ENCODE measurements at places on chromosomes 7 and 10.
A peak's percentile ranks its signal among the peaks of the same experiment; 100 is the strongest.

- DNase-seq = no peak
These were observed 40.6 kb downstream of the CCDC3 start for GRCh38 chr10:12960941-12961340.

- no peak for DNase-seq
These were observed 770 bp downstream of the PLXNA4 start for GRCh38 chr7:132575419-132575981.

- peak; percentile 58 for DNase-seq
These were observed 32.3 kb upstream of the PPIF start for GRCh38 chr10:79314761-79315601.

DNA sequence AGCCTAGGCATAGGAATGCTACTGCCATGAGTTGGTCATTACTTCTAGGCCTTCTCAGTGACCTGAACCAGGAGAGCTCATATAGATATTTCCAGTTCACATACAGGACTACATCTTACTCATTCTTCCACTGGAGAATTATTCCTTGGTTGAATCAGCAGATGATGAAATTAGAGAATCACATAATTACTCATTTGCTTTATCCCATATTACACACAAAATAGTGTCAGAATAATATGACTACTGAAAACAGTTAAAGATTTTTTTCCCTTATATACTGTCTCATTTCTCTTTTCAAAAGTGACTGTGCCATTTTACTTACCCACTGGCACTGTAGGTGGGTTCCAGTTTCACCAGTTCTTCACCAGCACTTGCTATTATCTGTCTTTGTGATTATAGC, 18.5 kb downstream of the BMS1 start:
- DNase-seq = no peak

GRCh38 chr7:26360650-26361049, 69.0 kb downstream of the SNX10 start:
- no peak for DNase-seq

- DNase-seq = no peak
These were observed 19.1 kb upstream of the CDK1 start for GRCh38 chr10:60759181-60759580.

- DNase-seq = no peak
These were observed 237.1 kb downstream of the PRPF18 start for GRCh38 chr10:13823709-13824405.

DNA sequence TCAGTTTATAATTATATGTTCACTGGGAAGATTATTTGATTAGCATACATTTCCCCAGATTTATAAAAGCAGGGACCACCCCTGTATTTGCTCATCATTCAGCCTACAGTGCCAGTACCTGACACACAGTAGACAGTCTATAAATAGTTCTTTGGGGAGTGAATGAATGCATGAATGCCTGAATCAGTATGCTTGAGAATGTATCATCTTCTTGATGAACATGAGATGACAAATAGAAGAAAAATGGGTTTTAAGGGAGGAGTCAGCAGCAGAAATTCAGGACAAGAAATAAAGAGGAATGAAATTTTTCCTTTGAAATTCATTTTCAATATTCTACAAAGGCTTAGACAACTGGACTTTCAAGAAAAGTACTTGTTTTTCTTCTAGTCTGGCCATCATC, 295.8 kb upstream of the LRRTM3 start:
- DNase-seq = no peak

GRCh38 chr10:100327007-100327717, 2.9 kb downstream of the PKD2L1 start:
- no peak for DNase-seq

- DNase-seq = no peak
These were observed 12.0 kb downstream of the PNLIPRP2 start for GRCh38 chr10:116632596-116633215.

GRCh38 chr10:49397036-49397999, 1.4 kb upstream of the DRGX start:
- DNase-seq = no peak

DNA sequence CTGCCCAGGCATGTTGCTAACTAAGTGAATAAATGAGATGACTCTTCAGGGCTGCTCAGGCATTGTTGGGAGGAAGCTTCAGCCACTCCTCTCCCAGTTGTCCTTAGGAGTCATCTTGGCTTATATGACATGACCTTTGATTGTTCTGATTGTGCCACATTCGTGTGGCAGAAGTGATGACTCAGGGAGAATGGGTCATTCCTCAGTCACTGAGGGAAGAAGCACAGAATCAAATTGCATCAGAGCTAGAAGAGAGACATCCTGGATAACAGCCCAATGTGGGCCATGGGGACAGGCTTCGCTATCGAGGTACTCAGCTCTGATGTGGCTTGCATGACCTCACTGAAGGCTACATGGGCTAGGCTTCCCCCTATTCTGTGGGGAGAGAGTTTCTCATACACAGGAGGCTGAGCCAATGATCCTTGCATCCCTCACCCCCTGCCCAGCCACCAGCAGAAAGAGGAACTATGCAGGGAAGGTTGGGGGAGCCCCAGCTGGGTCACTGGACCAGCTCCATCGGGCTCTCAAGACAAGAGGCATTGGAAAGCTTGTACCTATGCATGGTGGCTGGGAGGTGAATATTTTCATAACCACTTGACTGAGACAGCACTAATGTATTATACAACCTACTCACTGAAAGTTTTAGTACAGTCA, 6.0 kb upstream of the HMX3 start:
- no peak for DNase-seq

- no peak for DNase-seq
These were observed 1035.3 kb downstream of the NRG3 start for GRCh38 chr10:82910301-82910700.

GRCh38 chr7:115410972-115411686, 489.2 kb downstream of the MDFIC start:
- no peak for DNase-seq

DNA sequence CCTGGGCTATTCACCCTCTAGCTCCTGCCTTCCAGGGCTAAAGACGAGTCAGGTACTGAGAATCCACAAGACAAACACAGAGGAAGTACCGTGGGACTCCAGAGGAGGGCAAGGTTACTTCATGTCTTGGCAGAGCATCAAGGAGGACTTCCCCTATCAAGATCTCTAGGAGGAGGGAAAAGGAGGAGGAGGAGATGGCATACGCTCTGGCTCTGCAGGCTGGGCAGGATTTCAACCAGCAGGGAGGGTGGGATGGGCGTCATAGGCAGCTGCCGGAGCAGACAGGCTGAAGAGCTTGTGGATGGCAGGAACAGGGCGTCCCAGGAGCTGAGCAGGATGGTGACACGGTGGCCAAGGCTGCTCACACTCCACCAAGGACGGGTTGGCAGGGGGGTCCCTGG, 21.3 kb downstream of the MDH2 start:
- peak; percentile 62 for DNase-seq

GRCh38 chr10:45473126-45473525, 99.1 kb downstream of the ALOX5 start:
- no peak for DNase-seq

- no peak for DNase-seq
These were observed 57.7 kb downstream of the SLIT1 start for GRCh38 chr10:97128039-97128492.

- no peak for DNase-seq
These were observed 219.5 kb downstream of the GLI3 start for GRCh38 chr7:42017349-42017986.

GRCh38 chr7:80410081-80410480, 101.8 kb downstream of the GNAT3 start:
- no peak for DNase-seq

GRCh38 chr10:20887706-20888555, 9.2 kb downstream of the NEBL start:
- DNase-seq = no peak

- DNase-seq = no peak
These were observed 82.1 kb downstream of the TRIM24 start for GRCh38 chr7:138542183-138542582.

GRCh38 chr7:73893342-73894101, 32.6 kb downstream of the TMEM270 start:
- DNase-seq = no peak

DNA sequence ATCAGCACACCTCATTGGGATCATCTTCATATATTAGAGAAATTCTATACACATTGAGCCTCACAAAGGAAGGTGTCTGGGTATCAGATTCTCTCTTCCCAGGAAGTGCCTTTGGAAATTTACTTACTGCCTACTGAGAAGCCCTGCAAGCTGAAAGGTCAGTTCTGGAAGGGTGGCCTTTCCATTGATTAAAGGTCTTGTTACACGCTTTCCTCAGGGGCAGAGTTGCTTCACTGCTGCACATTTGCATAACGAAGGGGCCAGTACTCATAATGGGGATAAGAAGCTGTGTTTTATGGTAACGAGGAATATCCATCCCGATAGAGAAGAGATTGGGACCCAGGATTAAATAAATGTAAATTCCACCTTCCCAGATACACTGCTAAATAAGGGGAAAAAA, 19.4 kb upstream of the IL15RA start:
- no peak for DNase-seq

- DNase-seq = no peak
These were observed 12.8 kb upstream of the FMC1 start for GRCh38 chr7:139328375-139328774.

GRCh38 chr10:95792874-95793285, 36.9 kb downstream of the ENTPD1 start:
- DNase-seq = no peak

DNA sequence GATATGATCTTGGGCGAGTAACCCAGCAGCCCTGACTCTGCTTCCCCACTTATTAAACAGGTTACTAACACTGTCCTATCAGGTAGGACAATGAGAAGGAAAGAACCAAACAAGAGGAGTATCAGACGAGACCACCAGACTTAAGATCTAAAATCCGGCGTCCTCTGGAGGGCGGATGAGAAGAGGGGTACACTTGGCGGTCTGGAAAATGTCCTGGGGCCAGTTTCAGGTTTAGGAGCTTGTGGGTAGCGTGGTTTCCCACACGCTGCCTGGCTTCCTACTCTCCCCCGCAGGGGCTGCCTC, 635 bp downstream of the ZNF32 start:
- DNase-seq = no peak

DNA sequence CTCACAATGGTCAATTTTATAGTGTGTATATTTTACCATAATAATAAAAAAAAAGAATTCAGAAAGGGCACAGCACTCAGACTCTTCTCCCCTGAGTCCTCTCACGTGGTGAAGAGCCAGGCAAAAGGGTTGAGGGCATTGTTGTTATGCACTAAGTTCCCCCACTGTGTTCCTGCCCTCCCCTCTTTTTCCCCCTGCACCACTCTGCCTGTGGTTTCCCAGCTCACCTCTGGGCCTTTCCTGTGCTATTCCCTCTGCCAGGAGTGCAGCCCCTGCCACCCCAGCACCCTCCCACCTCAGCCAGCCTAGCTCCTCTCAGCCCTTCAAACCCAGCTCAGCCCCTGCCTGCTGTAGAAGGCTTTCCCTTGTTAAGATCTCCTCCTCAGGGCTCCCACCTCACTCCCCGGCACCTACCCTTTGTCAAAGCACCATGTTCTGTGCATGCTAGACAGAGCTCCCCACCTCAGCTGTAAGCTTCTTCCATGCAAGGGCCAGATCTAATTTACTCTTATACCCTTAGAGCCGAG, 108.5 kb downstream of the KCNMA1 start:
- DNase-seq = no peak

DNA sequence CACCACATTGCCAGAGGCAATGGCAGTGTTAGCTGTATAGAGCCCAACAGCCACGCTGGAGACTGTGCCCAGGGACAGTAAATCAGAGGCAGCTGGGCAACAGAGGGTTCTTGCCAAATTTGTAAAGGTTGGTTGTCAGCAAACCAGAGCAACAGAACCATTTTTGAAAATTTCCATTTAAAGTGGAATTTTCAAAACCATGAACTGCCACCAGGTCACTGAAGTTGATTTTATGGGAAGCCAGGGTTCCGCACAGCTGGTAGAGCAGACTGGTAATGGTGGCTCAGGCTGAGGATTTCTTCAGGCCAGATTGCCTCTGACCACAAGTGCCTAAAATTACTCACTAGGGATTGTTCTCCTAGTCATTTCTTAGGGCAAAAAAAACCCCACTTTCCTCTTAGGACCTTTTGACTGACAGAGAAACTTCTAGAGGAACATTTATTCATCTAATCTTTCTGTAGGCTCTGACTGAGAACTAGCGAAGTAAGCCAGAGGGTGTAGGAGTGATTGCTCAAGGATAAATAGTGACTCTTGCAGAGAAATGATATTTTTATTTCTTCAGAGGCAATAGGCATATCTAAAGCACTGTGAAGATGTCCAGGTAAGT, 342.4 kb downstream of the BBS9 start:
- DNase-seq = no peak

- DNase-seq = no peak
These were observed 286.0 kb downstream of the TWIST1 start for GRCh38 chr7:18831419-18831818.

DNA sequence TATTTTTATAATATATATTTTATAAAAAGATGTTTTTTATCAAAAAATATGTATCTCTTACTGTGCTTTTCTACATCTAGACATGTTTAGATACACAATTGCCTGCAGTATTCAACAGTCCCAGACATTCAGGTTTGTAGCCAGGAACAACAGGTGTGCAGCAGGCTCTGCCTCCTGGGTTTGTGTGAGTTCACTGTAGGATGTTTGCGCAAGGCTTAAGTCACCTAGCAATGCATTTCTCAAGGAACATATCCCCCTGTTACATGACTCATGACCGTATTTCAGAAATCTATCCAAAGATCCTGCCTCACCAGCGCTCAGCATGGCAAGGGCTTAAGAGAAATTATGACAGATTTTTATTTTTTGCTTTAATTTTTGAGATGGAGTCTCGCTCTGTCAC, 41.5 kb downstream of the PITRM1 start:
- DNase-seq = no peak

DNA sequence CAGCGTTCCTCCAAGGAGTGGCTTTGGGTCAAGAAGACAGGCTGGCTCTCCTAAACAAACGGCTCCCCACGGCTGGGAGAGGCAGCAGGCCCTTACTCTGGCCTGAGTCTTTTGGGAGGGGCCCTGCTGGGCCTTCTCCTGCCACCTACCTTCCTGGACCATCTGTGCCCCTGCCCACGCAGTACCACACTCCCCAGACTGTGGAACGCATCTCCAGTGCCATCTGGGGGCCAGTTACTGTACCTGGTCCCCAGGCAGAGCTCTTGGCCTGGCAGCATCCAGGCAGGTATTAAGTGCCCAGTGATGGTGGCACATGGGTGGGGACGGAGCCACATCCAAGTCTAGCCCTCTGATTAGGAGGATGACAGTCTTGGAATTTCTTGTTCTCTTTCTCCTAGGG, 14.4 kb downstream of the ALKBH4 start:
- DNase-seq = no peak

DNA sequence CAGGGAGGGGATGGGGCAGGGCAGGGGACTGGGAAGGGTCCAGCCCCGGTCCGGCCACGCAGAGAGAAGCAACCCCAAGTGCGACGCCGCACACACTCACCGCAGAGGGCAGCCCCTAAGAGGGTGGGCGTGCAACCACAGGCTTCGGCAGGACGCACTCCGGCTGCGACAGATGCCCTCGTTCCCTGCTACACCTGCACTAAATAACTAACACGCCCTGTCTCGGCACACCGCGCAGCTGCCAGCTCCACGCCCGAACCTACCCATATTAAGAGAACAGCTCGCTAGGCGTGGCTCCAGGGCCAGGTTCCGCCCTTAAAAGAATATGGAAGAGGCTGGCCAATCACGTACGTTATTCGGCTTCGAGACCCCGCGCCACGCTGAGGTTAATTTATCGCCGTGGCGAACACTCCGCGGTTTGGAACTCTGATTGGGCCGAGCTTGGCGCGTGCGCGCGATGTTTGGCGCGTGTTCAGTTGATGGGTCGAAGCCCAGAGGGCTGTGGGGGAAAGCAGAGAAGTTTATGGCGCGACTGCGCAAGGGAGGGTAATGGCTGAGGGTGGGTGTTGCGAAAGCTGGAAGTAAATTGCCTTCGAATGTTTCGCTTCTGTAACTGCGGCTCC, 91.1 kb downstream of the OR13A1 start:
- peak; percentile 55 for DNase-seq

Measured in mucosa of descending colon (tissue), 3 donors.